ENCODE measurements at places on chromosomes 11 and 22.

GRCh38 chr11:57772562-57772961 is 11.0 kb downstream of the CTNND1 start:
- no peak for DNase-seq

DNA sequence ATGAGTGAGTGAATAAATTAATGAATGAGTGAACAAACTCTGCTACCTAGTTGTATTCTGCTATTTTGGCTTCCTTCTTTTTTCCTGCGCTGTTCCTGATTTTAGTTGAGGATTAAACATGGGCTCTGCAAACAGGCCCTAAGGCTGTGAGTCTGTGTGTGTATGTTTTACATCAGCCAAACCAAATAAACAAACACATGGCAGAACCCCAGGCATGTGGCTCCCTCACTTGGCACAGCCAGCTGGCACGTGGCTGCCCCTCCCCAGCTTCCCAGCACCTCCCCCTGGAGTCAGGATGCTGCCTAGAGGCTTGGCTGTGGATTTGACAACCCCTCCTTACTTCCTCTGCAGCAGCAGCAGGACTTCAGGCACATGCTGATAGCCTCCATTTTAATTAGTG is 593.2 kb downstream of the INSC start:
- DNase-seq = no peak

DNA sequence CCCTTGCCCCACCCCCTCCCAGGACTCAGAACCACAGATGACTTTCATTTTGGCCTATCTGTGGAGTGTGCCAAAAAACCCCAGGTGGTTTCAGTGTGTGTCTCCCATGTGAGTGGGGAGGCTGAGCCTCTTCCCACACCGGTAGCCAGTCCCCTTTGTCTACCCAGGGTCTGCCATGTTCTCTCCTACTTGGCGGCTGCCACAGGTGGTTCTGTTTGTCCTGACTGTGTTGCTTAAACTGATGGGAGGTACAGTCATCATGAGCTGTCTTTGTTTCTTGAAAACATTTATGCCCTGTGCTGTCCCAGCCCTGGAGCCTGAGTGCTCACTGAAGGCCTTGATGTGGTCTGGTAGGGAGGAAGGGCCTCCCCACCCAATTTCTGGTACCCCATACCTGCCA is 39.7 kb upstream of the SUSD2 start:
- DNase-seq = no peak

DNA sequence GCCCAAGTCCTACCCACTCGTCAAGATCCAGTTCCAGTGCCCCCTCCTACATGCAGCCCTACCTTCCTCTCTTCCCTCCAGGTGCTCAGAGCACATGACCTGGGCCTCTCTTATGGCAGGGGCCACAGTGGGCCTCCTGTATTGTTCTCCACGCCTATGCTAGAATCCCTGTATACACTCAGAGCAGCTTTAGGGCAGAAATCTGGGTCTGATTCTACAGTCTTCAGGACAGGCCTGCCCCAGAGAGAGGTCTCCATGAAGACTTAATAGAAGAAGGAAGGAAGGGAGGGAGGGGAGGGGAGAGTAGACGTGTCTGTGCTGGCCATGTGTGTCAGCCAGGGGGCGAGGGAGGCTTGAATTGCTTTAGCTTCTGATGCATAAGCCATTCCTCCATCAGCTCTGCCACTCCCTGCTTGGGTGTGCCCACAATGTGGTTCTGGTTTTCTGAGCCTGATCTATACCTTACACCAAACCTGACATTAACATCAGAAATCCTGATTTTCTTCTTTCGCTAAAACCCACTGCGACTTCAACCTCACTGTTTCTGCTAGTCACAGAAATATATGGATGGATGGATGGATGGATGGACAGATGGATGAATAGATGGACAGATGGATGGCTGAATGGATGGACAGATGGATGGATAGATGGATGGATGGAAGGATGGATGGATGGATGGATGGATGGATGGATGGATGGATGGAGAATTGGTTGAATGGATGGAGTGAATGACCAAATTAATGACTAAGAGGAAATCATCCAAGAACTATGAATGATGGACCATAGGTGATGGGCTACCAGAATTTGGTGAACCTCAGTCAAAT is 56.6 kb upstream of the PRDM11 start:
- no peak for DNase-seq

- no peak for DNase-seq
These were observed 13.3 kb downstream of the CREB3L1 start for GRCh38 chr11:46290598-46291309.

DNA sequence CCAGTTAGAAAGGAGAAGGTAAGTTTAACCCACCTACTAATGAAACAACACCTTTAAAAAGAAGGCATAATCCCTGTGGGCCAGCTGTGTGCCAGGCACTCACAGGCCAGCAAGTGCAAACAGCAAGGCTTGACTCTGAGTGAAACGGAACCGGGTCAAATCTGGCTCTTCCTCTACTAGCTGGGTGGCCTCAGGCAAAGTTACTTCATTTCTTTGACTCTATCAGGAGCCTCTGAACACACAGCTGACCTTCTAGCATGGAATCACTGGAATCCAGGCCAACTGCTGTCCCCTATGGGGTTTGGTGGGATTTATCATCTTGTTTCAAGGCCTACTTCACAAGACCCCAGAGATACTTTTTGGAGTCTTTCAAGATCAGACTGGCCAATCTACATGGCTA is 3.3 kb downstream of the RAB38 start:
- no peak for DNase-seq
